ENCODE measurements at places on chromosomes 7 and 10.
A peak's percentile ranks its signal among the peaks of the same experiment; 100 is the strongest.

DNA sequence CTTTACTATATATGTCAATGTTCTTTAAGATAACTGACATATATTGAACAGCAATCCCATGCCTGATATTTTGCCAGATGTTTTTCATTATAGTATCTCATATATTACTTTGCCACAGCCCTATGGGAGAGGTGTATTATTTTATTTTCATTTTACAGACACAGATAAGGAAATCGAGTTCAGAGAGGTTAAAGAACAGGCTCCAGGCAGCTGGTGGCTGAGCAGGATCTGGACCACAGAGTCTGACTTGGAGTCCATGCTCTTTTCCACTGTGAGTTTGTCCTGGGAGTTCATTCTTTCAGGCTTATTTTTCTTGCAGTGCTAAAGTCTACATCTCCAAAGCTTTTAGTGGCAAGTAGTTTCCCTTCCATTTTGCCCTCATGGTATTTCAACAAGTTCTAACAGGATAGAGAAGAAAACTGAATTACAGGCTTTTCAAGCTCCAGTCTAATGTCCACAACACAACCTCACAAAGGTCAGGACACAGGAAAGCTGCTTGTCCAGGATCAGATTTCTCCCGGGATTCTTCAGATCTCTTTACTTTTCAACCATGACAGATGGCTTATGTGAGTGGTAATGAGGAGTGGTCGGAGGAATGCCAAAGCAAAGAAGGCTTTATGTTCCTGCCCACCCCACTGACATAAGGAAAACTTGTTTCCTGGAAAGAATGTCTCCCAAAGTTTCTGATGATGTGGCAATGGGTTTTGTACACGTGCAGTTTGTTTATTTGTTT, 13.1 kb upstream of the SLC35B4 start:
- no peak for DNase-seq

DNA sequence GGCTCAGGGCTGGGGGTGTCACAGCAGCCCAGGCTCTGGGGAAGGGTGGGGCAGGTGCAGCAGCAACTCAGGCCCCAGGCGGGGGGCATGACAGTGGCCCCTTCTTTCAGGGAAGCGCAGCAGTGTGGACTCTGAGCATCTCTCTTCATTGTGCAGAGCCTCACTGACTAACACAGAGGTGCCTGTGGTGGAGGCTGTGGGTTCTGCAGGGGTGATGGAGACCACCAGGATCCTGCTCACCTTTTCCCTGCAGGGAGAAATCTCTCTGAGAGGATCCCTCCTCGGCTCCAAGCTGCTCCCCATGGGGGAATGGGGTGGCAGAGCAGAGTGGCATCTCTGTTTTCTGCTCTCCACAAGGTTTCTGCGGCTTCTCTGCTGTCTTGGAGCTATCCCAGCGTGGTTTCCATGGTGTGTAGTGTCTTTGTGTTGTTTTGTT, 37.8 kb upstream of the SHH start:
- DNase-seq = no peak

GRCh38 chr7:50743893-50744292, 38.8 kb downstream of the GRB10 start:
- no peak for DNase-seq

DNA sequence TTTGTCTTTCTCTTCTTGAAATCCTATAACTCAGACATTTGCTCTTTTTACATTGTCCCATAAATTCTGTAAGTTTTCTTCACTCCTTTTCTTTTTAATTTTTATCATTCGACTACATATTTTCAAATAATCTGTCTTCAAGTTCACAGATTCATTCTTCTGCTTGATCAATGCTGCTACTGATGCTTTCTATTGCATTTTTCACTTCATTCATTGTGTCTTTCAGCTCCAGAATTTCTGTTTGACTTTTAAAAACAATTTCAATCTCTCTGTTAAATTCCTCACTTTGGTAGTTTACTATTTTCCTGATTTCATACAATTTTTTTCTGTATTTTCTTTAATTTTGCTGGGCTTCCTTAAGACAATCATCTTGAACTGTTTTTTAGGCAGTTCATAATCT, 230.4 kb downstream of the HPSE2 start:
- no peak for DNase-seq

DNA sequence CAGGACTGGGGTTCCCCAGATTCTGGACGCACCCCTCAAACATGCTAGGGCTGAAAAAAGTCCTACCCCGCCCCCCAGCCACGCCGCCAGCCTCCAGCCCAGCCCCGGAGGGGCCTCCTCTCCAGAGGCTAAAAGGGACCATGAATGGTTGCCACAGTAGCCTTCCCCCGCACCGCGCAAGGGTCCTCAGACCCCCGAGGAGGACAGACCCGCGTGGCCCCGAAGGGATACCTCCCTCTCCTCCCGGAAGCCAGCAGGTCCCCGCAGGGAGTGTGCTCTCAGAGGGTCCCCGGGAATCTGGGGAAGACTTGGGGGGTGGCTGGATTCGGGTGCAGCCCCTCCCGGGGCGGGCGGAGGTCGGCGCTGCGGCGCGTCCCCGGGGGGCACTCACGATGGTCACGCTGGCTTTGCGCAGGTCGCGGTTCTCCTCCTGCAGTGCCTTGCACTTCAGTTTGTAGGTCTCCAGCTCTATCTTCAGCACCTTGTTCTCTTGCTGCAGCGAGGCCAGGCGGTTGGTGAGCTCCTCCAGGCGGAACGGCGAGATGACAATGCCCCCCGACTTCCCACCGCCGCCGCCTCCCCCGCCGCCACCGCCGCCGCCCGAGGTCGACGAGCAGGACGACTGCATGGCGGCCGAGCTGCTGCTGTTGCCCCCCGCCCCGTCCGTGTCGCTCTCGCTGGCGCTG, 482 bp downstream of the CCDC6 start:
- DNase-seq = no peak

- peak; percentile 55 for DNase-seq
Measured at GRCh38 chr10:70575874-70576802, 26.4 kb downstream of the PRF1 start.

DNA sequence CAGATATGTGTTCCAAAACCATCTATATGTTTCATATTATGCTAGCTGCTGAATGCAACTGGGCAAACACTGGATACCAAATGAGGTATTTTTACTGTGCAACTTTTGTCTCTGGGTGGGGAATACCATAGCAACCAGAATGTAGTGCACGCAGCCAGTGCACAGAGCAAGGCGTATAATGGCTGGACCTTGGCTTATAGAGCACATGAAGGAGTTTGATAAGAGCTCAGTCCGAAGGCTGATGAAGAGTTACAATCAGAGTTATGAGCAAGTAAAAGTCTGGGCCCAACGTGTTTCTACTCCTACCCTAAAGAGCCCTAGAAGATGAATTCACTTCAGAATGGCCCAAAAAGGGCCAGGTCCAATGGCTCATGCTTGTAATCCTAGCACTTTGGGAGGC, 82.2 kb downstream of the MET start:
- no peak for DNase-seq

Data from activated CD4-positive, alpha-beta memory T cell treated with anti-CD3 and anti-CD28 coated beads, Interleukin-2, amount 10 ng/mL, durations not matched to agents 7 days and 5 days (primary cell).